ENCODE measurements at places on chromosomes 5 and 9.

DNA sequence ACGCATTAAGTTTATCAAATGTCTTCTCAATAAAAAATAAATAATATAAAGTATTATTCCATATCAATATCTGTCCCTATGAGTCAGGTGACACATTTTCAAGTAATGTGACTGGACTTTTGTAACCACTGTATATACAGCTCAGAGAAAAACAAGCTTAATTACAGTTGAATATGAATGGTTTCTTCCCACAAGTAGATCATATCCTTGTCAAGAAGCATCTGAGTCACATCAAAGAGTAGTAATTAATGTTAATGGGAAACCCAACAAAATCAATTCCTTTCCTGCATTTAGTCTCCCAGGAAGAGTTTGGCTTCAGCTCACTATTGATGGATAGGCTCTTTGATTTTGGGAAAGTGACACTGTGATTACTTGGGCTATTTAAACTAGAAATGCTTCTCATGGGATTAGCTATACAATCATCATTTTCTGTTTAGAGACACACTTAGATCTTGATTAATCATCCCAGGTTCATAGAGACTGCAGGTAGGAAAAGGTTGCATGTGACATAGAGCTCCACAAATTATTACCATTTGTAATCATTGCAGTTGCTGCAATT, 292.9 kb downstream of the GABRG2 start:
- no peak for DNase-seq

DNA sequence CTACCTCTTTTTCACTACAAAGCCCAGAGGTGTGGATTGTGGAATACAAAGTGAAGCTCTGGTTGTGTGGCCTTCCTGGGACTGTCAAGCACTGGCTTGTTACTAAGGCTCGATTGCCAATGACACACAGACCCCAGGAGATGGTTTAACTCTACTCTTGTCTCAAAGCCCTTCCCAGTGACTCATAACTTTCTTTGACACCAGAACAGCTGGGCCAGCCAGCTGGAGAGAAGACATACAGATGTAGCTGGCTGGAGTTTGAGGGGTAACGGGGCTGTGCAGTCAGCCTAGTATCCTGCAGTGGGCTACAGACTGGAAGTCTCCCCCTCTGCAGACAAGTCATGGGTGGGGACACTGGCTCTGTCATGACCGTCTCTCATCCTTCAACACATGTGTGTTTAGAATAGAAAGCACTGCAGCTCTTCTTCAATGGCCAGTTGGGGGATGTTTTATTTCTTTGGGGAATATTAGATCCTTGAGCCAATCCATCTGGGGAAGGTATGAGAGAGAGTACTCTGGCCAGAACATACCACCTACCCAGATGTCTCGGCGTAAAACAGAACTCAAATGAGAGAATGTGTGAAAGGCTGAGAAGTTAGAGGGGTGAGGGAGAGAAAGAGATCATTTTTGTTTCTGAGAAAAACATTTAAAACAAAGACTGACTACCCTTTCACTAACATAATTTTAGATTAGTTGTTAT, 53.3 kb downstream of the SEMA6A start:
- DNase-seq, result no peak

DNA sequence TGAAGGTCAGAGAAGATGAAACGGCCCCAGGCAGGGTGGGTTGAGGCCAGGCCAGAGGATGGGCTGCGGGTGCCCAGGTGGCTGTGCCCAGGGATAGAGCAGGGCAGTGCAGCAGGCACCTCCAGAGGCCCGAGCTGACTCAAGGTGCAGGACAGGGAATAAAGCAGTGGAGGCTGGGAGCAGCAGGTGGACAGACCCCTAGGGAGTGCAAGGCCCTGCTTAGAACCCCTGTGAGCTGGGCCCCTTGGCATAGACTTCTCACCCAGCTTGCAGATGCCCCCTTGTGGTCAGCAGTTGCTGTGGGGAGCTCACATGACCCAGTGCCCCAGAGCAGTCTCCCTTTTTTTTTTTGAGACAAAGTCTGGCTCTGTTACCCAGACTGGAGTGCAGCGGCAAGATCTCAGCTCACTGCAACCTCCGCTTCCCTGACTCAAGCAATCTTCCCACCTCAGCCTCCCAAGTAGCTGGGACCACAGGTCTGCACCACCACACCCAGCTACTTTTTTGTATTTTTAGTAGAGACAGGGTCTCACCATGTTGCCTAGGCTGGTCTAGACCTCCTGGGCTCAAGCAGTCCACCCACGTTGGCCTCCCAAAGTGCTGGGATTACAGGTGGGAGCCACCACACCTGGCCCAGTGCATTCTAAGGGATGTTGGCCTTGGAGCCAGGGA, 118.8 kb downstream of the WNK2 start:
- DNase-seq, result peak; percentile 66

GRCh38 chr5:41279040-41279439, 65.7 kb upstream of the C6 start:
- DNase-seq, result no peak

DNA sequence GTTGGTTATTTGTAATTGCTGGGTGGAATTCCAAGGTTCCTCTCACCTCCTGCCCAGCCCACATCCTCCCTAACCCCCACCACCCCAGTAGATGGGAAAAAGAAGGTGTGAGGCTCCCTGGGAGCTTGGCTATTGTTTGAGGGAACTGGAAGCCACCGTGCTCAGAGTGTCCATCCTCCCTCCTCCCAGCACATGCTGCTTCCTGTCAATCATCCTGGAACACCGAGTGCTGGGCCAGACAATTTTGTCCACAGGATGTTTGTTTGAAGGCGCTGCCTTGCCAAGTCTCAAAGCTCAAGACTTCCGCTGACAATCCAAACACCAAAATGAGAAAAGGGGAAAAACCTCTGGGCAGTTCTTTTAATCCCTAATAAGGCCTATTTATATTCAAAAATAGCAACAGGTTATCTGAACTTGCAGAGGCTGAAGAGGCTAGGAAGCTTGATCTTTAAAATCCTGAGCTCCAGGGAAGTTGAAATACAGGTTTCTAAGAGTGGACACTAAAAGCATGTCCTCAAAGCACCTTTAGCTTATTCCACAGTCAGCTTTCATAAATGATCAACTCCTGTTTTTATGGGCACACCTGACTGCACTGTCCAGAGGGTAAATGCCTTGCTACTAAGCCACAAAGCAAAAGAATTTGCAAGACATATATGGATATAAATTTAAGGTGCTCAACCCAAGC, 286.7 kb downstream of the NFIB start:
- no peak for DNase-seq

DNA sequence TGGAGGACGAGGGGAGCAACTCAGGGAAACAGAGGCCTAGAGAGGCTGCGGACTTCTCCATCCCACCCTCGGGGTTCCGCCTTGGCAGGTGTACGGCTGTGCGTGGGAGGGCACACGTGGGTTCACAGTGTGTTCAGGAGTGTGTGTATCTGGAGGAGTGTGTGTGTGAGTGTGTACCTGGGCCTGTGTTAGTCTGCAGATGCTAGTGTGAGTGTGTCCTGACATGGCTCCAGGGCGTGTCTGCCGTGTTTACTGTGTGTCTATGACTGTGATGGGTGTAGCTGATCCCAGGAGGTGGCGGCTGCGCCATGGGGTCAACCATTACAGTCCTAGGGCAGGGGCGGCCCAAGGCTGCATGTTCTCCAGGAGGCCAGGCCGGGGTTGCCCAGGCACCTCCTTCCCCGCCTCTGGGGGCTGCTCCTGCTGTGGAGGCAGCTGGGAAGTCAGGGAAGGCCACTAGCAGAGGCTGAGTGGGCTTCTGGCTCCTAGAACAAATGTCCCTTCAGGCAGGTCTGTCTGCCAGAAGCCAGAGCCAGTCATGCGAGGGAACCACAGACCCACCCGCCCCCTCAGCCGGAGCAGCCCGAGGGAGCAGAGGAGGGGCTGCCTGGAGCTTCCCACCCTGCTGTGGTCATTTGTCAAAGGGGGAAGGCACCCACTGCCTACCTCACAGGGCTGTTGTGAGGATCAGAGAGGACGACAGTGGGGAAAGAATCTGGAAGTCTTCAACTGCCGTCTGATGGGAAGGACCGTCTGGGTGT, 21.4 kb downstream of the CRB2 start:
- no peak for DNase-seq

GRCh38 chr9:124182741-124183140, 75.0 kb upstream of the NEK6 start:
- DNase-seq, result peak; percentile 95

- peak; percentile 63 for DNase-seq
Observed at GRCh38 chr9:15142878-15143534, 164.0 kb downstream of the TTC39B start.

GRCh38 chr5:168072665-168073064, 218.8 kb upstream of the WWC1 start:
- DNase-seq, result no peak

GRCh38 chr5:90231688-90232087, 177.9 kb downstream of the CETN3 start:
- DNase-seq, result no peak

All from NCI-H2171 treated with DMSO at 0.1 percent for 48 hours (cell line).